ENCODE measurements at places on chromosomes 11 and 22. TPM values are rescaled to one million over a fixed set of nuclear protein-coding genes. Genes with fewer than 3 reads are reported as not detected.

KCNQ1OT1 gene
- 1.3 TPM for total RNA-seq

APOBEC3G gene
- total RNA-seq: 16.1 TPM

CTSW gene
- total RNA-seq: not detected

BAIAP2L2 gene
- 68.2 TPM for total RNA-seq

TRIM6 gene
- total RNA-seq: 0.80 TPM

IFITM1 gene
- 45.6 TPM for total RNA-seq

FXYD2 gene
- 7.9 TPM for total RNA-seq

TPBGL gene
- not detected for total RNA-seq

PPFIBP2 gene
- 51.8 TPM for total RNA-seq

OR8B4 gene
- total RNA-seq: not detected

TSPAN32 gene
- not detected for total RNA-seq

GRCh38 chr11:87180742-87181141 is 143.0 kb downstream of the TMEM135 start:
- H3K27me3 ChIP-seq: no peaks in the 10 kb centered on the region
- no peak overlapping the region for H3K27ac ChIP-seq
- DNase-seq: no peak
- H3K4me3 ChIP-seq: no peak overlapping the region
- H3K4me1 ChIP-seq: peaks cover 11% of the 10 kb centered on the region
- H3K36me3 ChIP-seq: no peaks in the 10 kb centered on the region

DNA sequence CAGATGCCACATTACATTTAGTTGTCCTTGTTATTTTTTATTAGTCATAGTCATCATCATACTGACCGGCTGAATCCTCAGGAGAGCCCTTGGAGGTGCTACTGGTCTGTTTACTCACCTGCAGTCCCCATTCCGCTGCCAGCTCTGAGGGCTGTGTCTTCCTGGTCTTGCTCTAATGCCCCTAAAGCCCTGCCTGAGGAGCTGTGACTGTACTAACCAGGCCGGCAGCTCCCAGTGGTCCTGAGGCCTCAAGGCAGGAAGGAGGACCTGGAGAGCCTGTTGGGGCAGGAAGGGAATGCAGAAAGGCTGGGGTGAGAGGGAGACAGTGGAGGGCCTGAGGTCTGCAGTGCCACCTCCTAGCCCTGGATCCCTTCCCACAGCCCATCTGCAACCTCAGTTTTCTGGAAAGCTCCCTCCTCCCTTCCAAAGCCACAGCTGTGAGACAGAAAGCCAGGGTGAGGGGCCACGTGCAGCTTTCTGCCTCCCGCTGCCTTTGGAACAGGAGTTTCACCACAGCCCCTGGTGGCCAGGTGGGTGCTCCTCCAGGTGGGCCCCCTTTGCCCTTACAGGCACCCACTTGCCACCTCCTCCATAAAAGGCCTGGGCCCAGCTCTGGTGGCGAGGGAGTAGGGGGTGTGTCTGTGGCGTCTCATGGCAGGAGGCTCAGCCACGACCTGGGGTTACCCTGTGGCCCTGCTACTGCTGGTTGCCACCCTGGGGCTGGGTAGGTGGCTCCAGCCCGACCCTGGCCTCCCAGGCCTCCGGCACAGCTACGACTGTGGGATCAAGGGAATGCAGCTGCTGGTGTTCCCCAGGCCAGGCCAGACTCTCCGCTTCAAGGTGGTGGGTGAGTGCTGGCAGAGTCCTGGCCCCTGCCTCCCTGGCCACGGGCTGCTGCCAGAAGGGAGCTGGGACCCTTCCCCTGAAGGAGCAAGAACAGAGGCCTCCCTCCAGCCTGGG is at the start of gene ZP1:
ZP1 (plus strand) TSS at position 632 of the 960 bp plus-strand sequence; CDS start at position 652, 20 bp downstream.
- H3K4me1 ChIP-seq: no peaks in the 10 kb centered on the region
- no peak within 1 kb of the TSS for H3K27ac ChIP-seq
- no peak within 1 kb of the TSS for H3K4me3 ChIP-seq
- peaks cover 30% of the 10 kb centered on the region for H3K27me3 ChIP-seq

GRCh38 chr11:6418557-6419008 is 311 bp downstream of the APBB1 start:
- H3K4me3 ChIP-seq: no peak overlapping the region
- no peak overlapping the region for H3K27ac ChIP-seq
- H3K4me1 ChIP-seq: no peaks in the 10 kb centered on the region
- H3K27me3 ChIP-seq: peaks cover 34% of the 10 kb centered on the region
- H3K36me3 ChIP-seq: peaks cover 6% of the 10 kb centered on the region

- H3K4me1 ChIP-seq: no peaks in the 10 kb centered on the region
- H3K27me3 ChIP-seq: peaks cover 24% of the 10 kb centered on the region
- no peak overlapping the region for H3K27ac ChIP-seq
- peak; percentile 42 for DNase-seq
- no peaks in the 10 kb centered on the region for H3K36me3 ChIP-seq
Observed at GRCh38 chr22:22235558-22235957, 9.0 kb upstream of the VPREB1 start.

DNA sequence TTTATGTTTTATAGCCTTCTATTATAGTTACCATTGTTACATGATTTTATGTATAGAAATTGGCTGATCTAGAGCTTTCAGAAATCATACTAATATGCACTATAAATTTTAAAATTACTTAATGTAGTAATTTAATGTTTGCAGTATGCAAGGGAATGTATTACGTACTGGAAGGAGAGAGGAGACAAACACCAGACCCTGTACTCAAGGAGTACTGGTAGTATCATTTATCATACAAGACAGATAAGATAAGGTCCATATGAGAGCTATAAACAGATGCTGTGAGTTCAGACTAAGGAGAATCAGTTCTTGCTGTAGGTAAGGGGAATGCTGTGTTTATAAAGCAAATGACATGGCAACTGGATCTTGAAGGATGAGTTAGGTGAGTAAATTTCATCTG is 765 bp downstream of the BCO2 start:
- no peaks in the 10 kb centered on the region for H3K27me3 ChIP-seq
- peaks cover 23% of the 10 kb centered on the region for H3K4me1 ChIP-seq
- DNase-seq: no peak
- peaks cover 8% of the 10 kb centered on the region for H3K36me3 ChIP-seq

GRCh38 chr22:42357221-42357620 is 75.0 kb downstream of the NFAM1 start:
- H3K4me3 ChIP-seq: no peak overlapping the region
- peaks cover 45% of the 10 kb centered on the region for H3K27me3 ChIP-seq
- H3K4me1 ChIP-seq: no peaks in the 10 kb centered on the region
- no peaks in the 10 kb centered on the region for H3K36me3 ChIP-seq
- DNase-seq: no peak

- no peaks in the 10 kb centered on the region for H3K36me3 ChIP-seq
- H3K27me3 ChIP-seq: no peaks in the 10 kb centered on the region
- H3K27ac ChIP-seq: no peak overlapping the region
- peak overlapping the region; percentile 37 for H3K4me3 ChIP-seq
Observed at GRCh38 chr11:14904745-14905103, 12.7 kb upstream of the CYP2R1 start.

DNA sequence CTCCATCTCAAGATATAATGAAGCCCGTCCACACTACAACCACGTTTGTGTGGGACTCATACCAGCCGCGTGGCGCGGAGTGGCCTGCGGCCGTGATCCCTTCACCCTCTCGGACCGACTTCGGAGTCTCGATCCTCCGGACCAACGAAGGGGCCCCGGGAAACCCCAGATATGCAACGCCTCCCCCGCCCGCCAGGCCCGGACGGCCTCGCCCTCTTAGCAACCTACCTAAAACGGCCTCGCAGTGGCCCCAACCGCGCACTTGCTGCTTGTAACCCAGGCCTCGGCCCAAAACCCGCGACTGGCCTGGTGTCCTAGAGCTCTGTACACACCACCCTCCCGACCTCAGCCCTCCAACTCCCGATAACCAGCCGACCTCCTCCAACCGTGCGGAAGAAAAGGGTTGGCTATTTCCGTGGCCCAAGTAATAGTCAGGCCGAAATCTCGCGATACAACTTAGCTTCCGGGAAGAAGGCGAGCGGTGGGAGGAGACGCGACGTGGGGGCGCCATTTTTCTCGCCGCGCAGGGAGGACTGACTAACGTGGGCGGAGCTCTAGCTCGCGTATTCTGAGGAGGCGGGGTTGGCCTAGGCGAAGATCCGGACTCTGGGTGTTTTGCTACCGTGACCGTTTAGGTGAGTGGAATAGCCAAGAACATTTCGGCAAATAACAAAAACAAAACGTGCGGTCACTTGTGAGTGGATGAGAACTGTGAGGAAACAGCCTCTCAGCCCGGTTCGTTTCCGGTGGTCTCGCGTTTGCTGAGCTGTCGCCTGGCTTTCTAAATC is at the start of the genes C11orf54 and TAF1D:
C11orf54 (plus strand) TSS at position 579 of the 788 bp plus-strand sequence. CDS start 5,722 bp downstream, outside the sequence.
TAF1D (minus strand) TSS at position 402 of the 788 bp plus-strand sequence. CDS start 2,191 bp downstream, outside the sequence.
- H3K4me3 ChIP-seq: peak within 1 kb of the TSS; percentile 96
- no peaks in the 10 kb centered on the region for H3K27me3 ChIP-seq
- DNase-seq: peak; percentile 92
- H3K27ac ChIP-seq: peak within 1 kb of the TSS; percentile 99

GRCh38 chr22:48799227-48799970 is 1028.3 kb downstream of the BRD1 start:
- no peak overlapping the region for H3K4me3 ChIP-seq
- DNase-seq: no peak
- no peaks in the 10 kb centered on the region for H3K4me1 ChIP-seq
- H3K36me3 ChIP-seq: no peaks in the 10 kb centered on the region
- H3K27me3 ChIP-seq: no peaks in the 10 kb centered on the region
- no peak overlapping the region for H3K27ac ChIP-seq

DNA sequence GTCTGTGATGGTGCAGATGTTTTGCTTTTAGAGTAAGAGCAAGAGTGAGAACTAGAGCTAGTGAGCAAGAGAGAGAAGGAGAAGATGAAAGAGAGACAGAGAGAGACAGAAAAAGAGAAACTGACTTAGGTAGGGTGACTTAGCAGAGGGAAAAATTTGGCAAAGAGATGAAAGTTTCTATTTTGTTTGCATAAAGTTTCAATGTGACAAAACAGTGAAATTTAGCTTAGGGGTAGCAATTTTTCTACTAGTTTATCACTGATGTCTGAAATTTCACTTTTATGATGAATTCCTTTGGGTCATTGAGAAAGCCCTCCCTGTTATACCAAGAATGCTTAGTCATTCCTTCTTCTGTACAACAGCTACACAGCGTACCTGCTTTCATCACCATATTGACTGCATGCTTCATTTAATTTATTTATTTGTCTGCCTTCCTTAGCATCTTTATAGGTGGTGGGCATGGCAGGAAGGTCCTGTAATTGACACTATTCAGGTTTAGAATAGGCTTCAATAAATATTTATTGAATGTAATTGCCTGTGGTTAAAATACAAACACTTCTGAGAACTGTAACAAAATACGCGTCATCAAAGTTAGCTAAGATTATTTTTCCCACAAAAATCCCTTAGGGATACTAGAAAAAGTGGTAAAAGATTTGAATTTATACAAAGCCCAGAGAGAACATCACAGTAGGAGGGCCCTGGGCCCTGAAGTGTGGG is 19.9 kb upstream of the CTSC start:
- H3K36me3 ChIP-seq: no peaks in the 10 kb centered on the region
- no peaks in the 10 kb centered on the region for H3K27me3 ChIP-seq
- H3K4me1 ChIP-seq: peaks cover 28% of the 10 kb centered on the region
- H3K4me3 ChIP-seq: no peak overlapping the region
- DNase-seq: no peak
- peak overlapping the region; percentile 18 for H3K27ac ChIP-seq

- peaks cover 5% of the 10 kb centered on the region for H3K36me3 ChIP-seq
- no peak overlapping the region for H3K27ac ChIP-seq
- no peak overlapping the region for H3K4me3 ChIP-seq
- H3K27me3 ChIP-seq: peaks cover 64% of the 10 kb centered on the region
Observed at GRCh38 chr11:76155500-76156227, 50.6 kb downstream of the WNT11 start.

GRCh38 chr22:50698546-50698945 is 25.9 kb downstream of the SHANK3 start:
- no peak overlapping the region for H3K27ac ChIP-seq
- no peaks in the 10 kb centered on the region for H3K36me3 ChIP-seq
- H3K4me3 ChIP-seq: peak overlapping the region; percentile 33

- no peaks in the 10 kb centered on the region for H3K27me3 ChIP-seq
- H3K36me3 ChIP-seq: peaks cover 25% of the 10 kb centered on the region
- no peak overlapping the region for H3K27ac ChIP-seq
- no peak overlapping the region for H3K4me3 ChIP-seq
Observed at GRCh38 chr11:16770016-16770415, 31.6 kb downstream of the C11orf58 start.

GRCh38 chr11:73869332-73869949 is 7.2 kb downstream of the COA4 start:
- H3K27ac ChIP-seq: no peak overlapping the region
- H3K4me3 ChIP-seq: no peak overlapping the region
- DNase-seq: no peak
- peaks cover 32% of the 10 kb centered on the region for H3K36me3 ChIP-seq
- H3K27me3 ChIP-seq: no peaks in the 10 kb centered on the region

GRCh38 chr11:87878373-87878825 is 296.8 kb downstream of the RAB38 start:
- DNase-seq: peak; percentile 15
- H3K4me1 ChIP-seq: no peaks in the 10 kb centered on the region
- no peak overlapping the region for H3K27ac ChIP-seq
- H3K4me3 ChIP-seq: no peak overlapping the region

DNA sequence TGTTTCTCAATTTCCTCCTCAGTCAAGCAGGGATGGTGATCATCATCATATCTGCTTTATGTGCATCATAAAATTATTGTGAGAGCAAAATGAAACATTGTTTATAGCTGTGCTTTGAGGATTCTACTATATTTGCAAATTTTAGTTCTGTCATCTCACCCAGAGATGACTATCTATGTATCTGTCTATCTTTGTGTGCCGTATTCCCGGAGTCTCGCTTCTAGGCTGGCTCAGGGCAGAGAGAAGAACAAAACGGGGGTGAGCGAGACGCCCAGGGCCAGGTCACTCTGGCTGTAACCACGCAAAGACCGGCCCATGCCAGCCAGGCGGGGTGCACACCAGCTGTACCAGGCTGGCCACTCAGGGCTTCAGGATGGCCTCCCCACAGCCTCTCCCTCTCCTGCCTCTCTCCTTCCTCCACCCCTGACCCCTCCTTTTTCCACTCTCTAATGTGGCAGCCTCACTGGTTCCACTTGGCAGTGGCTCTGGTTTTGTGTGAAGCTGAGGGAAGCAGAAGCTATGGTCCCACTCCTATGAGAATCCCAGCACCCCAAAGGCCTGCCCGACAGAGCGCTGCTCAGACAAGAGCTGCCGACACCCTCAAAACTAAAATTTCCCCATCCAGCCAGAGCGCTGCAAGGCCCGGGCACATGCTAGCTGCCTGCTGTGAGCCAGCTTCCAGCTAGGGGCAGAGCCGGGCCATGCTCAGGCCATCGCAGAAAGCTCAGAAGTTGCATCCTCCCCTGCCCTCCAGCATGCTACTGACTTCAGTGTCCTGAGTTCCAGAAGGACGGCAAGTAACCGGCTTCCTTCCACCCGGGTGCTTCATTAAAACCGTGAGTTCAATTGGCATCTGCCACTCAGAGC is 139.5 kb upstream of the TBCEL start:
- peaks cover 68% of the 10 kb centered on the region for H3K27me3 ChIP-seq
- H3K27ac ChIP-seq: no peak overlapping the region
- no peaks in the 10 kb centered on the region for H3K36me3 ChIP-seq
- no peak for DNase-seq

GRCh38 chr11:85438328-85438727 is 188.8 kb downstream of the DLG2 start:
- H3K27me3 ChIP-seq: no peaks in the 10 kb centered on the region
- no peak for DNase-seq
- H3K36me3 ChIP-seq: no peaks in the 10 kb centered on the region
- no peak overlapping the region for H3K27ac ChIP-seq

- H3K4me3 ChIP-seq: no peak overlapping the region
- no peaks in the 10 kb centered on the region for H3K27me3 ChIP-seq
- DNase-seq: no peak
- H3K27ac ChIP-seq: no peak overlapping the region
- H3K4me1 ChIP-seq: no peaks in the 10 kb centered on the region
Observed at GRCh38 chr11:26946257-26946716, 47.6 kb upstream of the FIBIN start.

Measured in Calu3 (cell line).